ENCODE measurements at places on chromosomes 11 and 22. TPM values are rescaled to one million over a fixed set of nuclear protein-coding genes. Genes with fewer than 3 reads are reported as not detected.

The CADM1 gene
- total RNA-seq = 16.3 TPM

The POLR3H gene
- total RNA-seq = 22.3 TPM

The OR8D4 gene
- total RNA-seq = not detected

The UPK2 gene
- not detected for total RNA-seq

The GPHA2 gene
- total RNA-seq = not detected

The KRTAP5-2 gene
- total RNA-seq = 1.7 TPM

The DMC1 gene
- total RNA-seq = 1.1 TPM

The SLC25A18 gene
- 0.26 TPM for total RNA-seq

The SHANK3 gene
- total RNA-seq = 13.6 TPM

The TMEM121B gene
- total RNA-seq = 1.7 TPM
